NCI-H2029 treated with DMSO at 0.1 percent for 48 hours (cell line): ENCODE measurements at places on chromosomes 5 and 9.

DNA sequence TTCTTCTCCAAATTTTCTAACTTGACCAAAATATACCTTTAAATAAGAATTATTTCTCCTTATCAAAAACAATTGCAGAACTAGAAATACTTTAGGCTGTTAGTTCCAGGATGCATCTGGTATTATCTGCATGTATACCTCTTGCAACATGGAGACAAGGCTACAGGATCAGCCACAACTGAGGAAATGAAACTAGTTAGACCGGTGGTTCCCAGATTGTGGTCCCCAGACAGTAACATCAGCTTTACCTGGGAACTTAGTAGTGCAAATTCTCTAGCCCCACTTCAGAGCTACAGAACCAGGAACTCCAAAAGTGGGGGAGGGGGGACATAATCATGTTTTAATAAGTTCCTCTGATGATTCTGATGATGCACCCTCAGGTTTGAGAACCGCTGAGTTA is 61.6 kb upstream of the C9orf72 start:
- DNase-seq: no peak

DNA sequence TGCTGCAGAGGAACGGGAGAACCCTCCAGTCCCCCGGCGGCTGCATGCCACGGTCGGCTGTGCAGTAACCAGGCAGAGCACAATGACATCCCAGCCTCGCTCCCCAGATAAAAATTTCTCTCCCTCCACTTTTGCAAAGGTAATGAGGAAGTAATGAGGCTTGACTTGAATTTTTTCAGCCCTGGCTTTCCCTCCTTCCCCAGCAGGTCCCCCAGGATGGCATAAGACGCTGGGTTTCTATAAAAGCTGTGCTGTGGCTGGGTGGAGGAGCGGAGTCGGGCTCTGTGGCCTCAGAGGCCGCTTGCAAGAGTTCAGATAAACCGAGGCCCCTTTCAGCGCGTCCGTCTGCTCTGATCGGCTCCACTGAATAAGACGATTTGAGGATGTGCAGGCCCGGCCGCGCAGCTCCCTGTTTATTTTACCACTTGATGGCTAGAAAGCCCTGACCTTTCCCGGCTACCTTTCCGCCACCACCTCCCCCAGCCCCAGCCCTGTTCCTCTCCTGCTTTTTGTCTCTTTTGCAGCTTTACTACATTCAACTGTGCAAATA is 351.9 kb upstream of the IRX2 start:
- DNase-seq: no peak

- no peak for DNase-seq
These were observed 91.7 kb downstream of the HRH2 start for GRCh38 chr5:175749591-175749990.

DNA sequence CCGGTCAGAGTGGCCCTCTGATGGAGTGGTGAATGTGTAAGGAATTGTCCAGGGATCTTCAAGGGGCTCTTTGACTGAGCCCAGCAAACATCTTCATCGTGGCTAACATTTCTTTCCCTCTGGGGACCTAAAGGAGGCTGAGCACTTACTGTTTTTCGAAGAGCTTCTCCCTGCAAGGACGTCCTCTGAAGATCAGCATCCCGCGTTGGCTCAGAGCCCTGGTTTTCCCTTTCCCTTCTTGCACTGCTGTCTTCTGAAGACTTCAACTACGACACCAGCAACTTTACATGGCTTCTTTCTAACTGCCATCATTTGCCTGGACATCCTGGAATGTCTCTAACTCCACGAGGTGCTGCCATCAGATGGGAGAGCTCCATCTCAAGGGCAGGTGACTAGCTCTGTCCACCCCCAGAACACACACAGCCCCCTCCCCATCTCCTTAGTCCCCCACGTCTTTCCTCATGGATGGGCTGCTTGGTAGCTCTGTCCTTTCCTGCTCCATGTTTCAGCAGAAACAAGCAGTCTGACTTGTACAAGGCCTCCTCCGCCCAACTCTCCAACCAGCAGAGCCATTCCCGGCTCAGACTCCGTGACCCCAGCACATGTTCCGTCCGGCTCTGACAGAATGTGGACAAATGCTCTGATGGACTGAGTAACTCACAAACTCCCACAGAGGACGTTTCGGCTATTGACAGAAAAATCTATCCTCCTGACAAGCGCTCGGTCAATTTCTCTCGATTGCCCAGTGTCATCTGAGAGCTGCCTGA is 17.1 kb downstream of the SHB start:
- DNase-seq: no peak

DNA sequence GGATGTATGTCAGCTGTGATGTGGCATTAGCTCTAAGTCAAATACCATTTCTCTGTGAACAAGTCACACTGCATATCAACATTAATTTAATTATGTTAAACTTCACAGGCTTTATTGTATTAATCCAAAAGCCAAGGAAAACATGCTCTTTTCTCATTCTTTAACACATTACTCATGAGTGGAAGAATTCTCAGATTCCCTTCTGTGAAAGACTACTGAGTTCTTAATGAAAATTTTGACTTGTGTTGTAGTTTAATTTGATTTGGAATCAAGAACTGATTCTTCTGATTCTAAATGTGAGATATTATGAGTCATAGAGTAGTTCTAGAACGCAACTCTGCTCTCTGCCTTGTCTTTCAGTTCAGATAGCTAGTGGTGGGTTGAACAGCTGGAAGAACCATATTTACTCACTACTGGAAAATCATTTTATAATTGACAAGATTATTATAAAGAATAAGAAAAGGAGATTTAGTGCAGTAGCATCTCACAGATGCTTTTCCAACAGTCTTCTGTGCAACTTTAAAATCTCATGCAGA is 90.6 kb downstream of the VCAN start:
- DNase-seq: no peak

- no peak for DNase-seq
These were observed 563.9 kb upstream of the TLE4 start for GRCh38 chr9:79007701-79008483.

DNA sequence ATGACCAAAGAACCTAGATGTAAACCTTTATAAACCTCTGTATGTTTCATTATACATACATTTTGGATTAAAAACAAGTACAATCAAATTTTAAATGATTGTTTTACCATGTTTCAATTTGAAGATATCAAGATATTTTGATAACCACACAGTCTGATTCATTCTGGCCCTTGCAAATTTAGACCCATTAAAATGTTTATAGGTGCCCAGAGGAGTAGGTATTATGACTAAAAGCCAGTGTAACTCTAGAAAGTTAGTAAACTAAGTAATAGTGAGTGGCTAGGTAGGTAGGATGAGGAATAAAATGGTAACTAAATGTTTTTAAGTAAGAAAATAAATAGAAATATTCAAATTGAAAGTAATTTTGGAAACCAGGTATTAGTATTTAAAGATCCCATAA is 165.5 kb downstream of the PBX3 start:
- DNase-seq: no peak

DNA sequence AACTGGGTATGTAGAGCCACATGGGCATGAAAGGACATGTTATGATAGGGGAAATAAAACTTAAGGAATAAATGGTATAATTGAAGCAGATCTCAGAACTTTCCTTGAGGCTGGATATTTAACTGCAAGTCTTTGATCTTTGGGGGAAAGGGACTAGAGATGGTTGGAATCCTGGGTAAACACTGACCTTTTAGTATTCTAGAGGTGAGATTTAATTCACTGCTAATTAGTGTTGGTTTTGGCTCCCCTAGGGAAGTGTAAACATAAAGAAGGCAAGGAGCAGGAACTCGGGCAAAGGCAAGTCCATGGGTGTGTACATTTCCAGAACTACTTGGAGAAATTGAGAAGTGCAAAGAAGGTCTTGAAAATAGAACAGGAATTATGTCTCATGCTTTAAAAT is 16.6 kb downstream of the NIM1K start:
- no peak for DNase-seq

DNA sequence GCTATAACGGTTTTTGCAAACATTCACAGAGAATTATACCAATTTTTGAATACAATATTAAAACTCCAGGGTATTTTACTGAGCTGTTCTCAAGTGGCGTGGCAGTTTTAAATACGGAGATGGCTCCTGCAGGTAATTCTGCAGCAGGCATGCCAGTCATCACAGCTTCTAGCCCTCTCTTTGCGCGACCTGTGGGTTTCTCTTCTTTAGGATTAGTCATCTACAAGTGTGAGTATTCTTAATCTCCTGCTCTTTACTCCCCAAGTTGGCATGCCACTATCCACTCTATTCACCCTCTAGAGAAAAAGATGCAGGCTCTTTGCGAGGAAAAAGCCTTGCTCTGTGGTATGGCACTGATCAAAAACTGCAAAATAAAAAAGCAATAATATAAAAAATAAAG is 43.9 kb downstream of the ANKRD31 start:
- DNase-seq: no peak

GRCh38 chr5:15630441-15630840 is 130.5 kb downstream of the FBXL7 start:
- no peak for DNase-seq
